ENCODE measurements at places on chromosomes 12 and 14.
A peak's percentile ranks its signal among the peaks of the same experiment; 100 is the strongest.

DNA sequence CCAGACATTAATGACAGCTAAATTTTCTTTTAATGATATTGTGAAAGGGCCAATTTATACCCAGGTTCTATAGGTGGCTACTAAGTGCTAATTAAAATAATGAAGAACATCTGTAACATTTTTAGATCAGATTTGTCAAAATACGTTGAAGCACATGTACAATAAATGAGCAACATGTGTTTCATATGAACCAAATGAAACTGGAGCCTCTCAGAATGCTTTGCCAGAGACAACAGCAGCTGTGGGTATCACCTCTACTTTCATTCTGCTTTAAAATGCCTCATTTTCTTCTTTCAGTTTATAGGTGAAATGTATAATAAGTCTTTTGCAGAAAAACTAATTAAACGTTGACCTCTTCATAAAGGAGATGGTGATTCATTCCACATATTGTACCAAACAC is 26.1 kb upstream of the MYF6 start:
- DNase-seq, result peak; percentile 32

DNA sequence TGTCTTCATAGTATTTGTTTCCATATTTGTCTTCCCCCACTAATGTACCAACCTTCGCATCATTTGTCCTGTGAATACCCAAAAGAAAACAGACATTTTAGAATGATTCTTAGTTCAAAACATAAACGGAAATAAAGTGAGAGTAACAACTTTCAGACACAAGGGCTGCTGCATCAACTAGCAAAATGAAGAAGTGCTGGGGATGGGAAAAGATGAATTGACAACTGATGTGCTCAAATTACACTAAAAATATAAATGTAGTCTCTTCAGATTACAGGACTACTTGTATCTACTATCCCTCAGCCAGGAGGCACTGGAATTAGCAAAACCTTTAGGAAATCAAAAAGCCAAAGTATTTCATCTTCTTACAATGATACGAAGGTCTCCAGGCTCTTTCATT is 743 bp downstream of the NDUFA12 start:
- DNase-seq, result no peak

DNA sequence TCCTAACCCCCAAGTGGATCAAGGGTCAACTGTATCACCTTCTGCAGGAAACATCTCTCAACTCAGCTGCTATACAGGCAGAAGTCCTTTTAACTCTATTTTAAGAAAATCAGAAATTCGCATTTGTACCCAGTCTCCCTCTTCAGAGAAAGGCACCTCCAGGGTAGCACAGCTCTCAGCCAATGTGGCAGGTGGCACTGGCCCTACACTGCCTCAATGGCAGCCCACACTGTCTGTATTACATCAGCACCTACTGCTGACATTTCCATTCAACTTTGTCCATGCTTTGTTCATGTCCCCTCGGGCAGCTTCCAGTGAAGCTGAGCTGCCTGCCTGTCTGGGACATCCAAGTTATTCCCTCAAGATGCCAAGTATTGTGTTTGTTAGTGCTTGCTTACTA is 8.8 kb downstream of the SPTSSA start:
- no peak for DNase-seq

DNA sequence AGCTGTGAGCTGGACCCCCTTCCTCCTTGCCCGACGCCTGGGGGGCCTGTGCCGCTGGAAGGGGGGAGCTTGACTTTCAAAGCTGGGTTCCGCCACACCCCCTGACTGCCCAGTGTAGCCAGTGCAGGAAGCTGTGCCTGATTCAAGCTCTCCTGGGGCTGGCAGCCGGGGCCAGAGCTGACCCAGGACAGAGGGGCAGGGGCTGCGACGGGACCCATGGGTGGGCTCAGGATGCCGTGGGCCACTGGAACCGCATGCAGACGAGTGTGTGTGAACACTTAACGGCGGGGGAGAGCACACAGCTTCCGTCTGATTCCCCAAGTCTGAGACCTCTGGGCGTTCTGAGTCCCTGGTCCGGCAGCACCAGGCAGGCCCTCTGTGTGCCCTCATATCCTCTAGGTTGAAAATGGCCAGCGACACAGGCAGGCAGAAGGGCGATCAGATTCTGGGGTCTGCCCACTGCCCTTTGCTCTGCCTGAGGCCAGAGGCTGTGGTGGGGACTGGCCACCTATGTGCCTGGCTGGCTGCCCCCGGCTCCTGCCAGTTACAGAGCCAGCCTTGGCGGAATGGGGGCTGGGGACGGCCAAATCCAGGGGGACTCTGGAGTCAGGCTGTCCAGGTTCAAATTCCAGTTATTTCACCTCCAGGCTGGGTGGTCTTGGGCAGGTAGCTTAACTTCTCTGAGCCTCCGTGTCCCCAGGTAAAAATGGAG is 54.0 kb downstream of the CYP46A1 start:
- DNase-seq, result no peak

DNA sequence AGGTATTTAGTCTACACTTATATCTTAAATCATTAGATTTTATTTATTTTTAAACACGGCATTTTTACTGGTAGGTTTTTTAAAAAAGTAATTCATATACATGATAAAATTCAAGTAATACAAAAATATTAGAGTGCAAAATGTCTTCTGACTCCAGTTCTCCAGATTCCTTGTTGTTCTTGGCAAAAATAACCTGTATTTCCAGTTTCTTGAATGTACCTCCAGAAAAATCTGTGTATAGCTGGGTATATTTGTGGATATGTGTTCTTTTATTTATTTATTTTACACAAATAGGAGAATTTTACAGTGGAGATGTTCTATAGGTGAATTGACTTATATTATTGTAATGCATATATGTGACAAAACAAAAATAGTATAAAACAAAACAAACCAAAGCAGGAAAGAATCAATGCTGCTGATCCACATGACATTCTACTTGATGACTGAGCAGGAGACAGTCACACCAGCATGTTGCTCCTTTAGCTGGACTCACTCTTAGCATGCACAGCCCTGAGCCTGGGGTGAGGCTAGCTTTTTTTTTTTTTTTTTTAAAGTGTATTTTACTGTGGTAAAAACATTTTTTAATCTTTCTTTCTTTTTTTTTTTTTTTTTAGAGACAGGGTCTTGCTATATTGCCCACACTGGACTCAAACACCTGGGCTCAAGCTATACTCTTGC is 42.2 kb upstream of the SLC38A2 start:
- no peak for DNase-seq

GRCh38 chr12:87756721-87757120 is 272.5 kb downstream of the C12orf50 start:
- DNase-seq, result no peak

DNA sequence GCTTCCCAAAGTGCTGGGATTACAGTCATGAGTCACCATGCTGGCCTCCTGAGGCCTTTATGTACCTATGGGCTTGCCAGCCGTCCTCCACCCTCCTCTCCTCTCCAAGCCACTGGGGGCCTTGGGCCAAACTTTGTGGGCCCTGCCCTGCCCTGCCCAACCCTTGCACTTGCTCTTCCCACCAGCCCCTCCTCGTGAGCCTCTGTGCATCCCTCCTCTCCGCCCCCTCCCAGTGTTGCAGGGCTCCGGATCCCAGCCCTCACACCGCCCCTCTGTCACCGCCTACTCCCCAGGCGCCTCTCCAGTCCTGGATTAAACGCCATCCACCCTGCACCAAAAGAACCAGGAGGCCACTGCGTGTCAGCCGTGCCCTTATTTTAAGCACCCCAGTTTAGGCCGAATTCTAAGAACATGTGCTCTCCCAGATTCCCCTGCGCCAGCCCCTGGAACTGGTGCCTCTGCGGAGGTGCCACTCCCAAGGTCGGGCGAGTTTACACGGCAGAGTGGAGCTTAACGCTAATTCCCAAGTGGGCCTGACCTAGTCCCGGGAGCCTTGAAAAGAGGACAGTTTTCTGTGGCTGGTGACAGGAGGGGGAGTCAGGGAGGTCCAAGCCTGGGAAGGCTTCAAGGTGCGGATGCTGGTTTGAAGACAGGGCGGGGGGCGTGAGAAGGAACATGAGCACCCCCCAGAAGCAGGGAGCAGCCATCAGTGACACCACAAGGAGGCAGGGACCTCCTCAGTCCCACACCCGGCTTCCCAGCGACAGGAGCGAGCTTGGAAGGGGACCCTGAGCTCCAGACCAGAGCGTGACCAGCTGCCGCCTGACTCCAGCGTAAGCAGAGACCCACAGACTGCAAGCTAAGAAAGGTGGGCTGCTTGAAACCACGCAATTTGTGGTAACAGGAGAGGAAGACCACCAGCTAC is 21.2 kb upstream of the CDCA4 start:
- DNase-seq, result no peak

- no peak for DNase-seq
Measured at GRCh38 chr12:96513681-96514080, 24.3 kb downstream of the CFAP54 start.

DNA sequence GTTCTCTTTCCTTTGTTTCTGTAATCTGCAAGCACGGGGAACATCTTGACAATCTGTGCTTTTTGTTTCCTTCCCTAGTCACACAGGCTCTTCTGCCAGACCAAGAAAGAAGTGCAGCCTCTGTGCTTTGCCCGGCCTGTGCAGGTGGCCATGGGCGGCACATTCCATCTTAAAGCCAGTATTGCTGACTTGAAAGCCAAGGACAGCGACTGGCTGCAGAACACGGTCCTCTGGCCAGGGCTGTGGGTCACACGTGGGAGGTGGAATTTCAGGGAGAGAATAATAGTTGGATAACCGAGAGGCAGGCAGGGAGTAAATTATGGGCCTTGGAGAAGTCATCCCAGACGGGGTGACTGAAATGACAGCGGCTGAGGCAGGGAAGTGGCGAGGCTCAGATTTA is 24.8 kb downstream of the FNTB start:
- DNase-seq, result no peak

DNA sequence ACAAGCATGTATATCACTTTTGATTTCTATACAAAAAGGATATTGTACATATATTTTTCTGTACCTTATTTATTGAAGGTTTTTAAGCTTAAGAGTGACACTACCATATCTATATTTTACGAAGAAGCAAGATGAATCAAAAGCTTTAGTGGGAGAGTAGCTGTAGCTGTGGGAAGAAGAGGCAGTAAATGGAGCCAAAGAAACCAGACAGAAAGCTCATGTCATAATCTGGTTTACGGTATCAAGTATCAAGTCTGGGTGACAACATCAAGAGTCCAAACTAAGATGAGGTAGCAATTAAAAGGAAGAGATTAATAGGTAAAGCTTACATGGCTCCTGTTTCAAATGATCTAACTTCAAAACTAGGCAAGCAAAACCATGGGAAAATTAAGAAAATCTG is 54.8 kb downstream of the CEP83 start:
- DNase-seq, result no peak

DNA sequence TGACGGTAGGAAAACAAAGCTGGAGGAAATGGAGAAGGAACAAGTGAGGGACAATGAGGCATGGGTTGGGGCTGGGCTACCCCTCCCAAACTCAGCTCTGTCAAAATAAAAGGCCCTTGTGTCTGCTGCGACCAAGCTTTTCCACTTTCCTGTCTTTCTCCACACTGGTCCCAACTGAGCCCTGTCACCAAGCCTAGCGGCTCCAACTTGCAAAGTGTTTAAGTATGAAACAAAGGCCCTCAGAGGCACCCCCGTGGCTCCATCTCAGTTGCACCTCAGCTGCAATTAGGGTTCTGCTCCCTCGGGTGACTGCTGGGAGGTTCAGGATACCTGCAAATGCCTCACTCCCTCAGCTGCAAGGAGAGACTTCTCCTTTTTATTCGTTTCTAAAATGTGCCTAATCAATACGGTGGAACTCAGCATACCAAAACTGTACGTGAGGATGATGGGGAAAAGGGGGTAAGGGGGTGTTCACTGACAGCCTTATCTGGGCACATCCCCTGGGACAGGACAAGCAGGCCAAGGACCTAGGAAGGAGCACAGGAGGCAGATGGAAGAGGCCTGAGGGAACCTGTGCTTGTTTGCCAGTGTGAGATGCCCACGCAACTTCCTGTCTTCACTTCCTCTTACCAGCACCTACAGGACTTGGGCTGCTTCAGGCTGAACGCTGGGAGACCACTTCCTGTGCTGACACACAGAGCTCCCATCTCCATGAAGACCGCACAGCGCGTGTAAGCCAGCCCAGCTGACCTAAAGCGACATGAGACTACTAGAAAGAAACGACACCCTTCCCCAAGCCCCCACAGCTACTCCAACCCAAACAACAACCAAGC is 8.9 kb downstream of the VAMP1 start:
- no peak for DNase-seq

- DNase-seq, result peak; percentile 90
Measured at GRCh38 chr14:42719391-42719790, 1112.7 kb downstream of the LRFN5 start.

- DNase-seq, result no peak
Measured at GRCh38 chr12:19130224-19131024, 891 bp downstream of the PLEKHA5 start.

DNA sequence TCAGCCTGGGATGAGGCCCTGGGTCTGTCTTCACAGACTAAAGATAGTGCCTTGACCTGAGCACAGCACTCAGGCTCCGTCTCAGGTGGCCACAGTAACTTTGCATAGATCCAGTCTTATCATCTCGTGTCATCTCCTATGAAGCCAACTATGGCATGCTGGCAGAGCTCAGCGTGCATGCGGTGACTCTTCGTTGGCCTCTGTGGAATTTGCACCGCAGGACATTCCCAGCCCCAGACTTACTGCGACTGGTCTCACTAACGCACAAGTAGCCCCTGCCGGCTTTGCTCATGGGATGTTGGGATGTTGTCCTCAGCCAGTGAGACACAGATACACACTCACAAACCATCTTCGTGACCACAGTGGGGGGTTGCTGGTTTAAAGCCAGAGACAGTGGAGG is 199.6 kb downstream of the CHST11 start:
- DNase-seq, result no peak
